ENCODE measurements at places on chromosomes 4 and X.

- DNase-seq, result no peak
Measured at GRCh38 chr4:163367651-163368050, 24.0 kb downstream of the NPY5R start.

- no peak for DNase-seq
Measured at GRCh38 chr4:162234595-162234994, 70.8 kb upstream of the FSTL5 start.

DNA sequence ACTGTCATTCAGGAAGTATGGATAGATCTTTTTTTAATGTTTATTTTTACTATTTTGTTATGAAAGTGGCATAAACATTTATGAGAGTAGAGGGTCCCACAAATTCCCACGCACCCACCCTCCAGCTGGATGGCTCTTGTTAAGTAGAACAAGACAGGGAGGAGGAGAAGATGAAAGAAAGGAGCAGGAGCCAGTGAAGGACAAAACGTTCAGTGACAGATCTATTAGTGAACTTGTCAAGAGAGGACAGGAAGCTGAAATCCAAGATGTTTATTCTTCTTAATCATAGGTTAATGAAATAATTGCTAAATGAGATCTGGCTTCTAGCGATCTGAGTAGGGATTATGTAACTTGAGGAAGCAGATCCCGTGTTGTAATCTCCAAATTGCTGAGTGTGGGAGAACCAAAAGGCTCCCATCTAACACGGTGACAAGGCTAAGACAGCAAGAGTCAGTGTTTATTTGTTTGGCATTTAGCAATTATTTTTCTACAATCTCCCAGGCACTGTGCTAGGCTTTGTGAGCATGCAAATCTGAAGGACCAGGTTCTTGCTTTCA lies 162.5 kb downstream of the SHROOM3 start:
- no peak for DNase-seq

DNA sequence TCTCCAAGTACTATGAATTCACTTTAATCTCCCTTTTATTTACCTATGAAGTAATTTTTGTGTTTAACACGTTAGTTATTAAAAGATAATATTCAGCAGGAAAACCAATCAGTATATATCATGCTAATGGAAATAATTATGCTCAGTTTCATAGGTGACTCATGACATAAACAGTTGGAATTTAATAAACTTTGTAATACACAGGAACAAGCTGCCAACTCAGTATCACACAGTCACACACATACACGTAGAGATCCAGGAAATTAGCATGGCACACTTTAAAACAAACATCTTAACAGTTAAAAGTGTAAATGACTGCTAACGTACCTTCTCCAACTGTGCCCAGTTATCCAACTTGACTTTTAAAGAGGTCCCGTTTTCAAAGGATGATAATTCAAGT lies 2.3 kb downstream of the SPATA4 start:
- DNase-seq, result no peak

- no peak for DNase-seq
Measured at GRCh38 chr4:29467044-29467717, 1253.0 kb upstream of the PCDH7 start.

DNA sequence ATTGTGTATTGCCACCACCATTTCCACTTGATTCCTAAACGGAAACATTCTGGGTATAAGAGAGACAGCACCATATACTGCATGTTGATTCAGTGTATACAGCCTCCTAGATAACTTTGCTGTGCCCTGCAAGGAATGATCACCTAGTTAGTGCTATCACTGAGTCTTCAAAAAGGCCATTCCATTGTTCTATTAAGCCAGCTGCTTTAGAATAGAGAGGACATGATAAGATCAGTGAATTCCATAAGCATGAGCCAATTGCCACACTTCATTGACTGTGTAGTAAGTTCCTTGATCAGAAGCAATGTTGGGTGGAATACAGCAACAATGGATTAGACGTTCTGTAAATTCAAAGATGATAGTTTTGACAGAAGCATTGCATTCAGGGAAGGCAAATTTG lies 1047.3 kb downstream of the PCDH18 start:
- no peak for DNase-seq

- no peak for DNase-seq
Measured at GRCh38 chr4:118388606-118389005, 35.8 kb upstream of the PRSS12 start.

DNA sequence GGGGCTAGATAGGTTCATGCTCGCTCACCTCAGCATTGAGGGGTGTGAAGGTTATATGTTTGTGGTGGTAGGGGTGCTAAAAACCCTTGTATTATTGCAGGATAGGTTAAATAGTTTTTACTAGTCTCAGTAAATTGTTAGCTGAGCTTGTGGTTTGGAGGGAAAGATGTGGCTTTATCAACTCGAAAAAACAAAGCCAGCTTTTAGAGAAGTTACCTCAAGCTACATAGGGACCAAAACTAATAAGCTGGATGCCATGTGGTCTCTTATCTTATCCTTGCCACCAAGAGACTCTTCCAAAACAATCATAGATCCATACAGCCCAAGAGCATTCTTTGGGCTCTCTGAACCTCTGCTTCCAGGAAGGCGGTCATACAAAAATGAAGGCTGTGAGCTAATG lies 29.2 kb downstream of the MSN start:
- DNase-seq, result no peak

- no peak for DNase-seq
Measured at GRCh38 chrX:7318661-7319060, 170.7 kb upstream of the PUDP start.

GRCh38 chr4:162706632-162707031 lies 460.1 kb downstream of the NAF1 start:
- no peak for DNase-seq

DNA sequence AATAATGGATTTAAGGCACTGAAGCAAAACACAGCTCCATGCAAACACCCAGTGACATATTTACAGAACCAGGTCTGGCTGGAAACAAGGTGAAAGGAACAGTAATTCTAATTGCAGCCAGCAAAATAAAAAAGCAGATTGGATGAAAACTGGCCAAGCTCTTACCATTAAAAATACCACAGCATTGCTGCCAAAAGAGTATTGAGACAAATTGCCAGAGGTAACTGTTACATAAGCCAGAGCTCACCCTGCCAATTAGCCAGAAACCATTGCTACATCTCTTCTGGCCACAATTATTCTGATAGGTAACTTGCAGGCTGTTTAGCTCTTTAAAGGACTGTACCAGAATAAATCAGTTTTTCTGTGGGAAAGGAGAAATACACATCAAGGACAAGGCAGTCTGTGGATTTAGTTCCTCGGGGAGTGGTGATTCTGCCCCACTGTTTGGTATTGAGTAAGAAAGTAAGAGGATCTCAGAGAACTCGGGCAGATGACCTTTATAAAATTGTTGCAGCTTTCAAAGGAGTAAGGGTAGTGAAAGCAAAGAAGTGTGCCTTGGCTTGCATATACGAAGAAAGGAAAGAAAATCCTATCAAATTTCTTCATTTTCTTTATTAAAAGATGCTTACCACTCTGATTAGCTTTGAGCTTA lies 369.5 kb downstream of the PPP3CA start:
- DNase-seq, result no peak

DNA sequence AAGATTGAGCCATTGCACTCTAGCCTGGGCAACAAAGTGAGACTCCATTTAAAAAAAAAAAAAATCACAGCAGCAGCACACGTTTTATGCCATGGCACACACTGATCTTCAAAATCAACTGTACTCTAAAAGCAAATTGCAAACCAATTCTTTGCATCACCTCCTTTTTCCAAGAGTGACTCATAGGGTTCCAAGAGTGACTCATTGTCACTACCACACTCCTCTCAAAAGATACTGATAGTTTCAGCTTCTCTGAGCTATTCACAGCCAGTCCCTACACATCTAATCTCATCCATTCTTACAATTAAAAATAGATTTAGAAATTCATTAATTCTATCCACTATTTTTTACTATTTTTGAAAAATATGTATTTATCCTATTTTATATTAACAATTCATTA lies 1494.9 kb upstream of the AGA start:
- DNase-seq, result no peak

DNA sequence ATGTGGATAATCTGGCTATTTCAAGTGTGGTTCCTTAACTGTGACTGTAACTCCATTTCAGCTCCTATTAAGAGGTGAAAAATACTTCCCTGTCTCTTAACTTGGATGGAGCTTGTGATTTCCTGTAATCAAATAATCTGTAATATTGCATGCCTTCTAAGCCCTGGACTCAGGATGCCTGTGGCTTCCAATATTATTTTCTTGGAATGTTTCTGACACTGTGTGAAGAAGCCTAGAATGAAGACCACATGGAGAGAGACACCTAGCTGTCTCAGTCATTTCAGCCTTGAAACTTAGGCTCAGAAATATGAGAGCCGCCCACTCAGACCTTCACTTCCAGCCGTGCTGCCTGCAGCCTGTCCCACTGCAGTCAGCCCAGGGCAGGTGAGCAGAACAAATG lies 544.3 kb downstream of the TRIML1 start:
- DNase-seq, result no peak

GRCh38 chrX:115387327-115387726 lies 97.8 kb downstream of the LUZP4 start:
- DNase-seq, result no peak

DNA sequence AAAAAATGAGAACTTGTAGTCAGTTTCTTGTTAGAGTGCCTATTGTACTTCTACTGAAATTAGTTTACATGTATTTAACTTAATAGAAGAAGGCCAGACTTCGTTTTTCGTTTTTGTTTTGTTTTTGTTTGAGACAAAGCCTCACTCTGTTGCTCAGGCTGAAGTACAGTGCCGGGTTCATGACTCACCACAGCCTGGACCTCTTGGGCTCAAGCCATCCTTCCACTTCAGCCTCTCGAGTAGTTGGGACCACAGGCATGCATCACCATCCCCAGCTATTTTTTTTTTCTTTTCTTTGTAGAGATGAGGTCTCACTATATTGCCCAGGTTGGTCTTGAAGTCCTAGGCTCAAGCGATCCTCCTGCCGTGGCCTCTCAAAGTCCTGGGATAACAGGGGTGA lies 793.9 kb downstream of the ADGRL3 start:
- no peak for DNase-seq

- DNase-seq, result no peak
Measured at GRCh38 chr4:89425023-89425422, 117.4 kb upstream of the GPRIN3 start.

- no peak for DNase-seq
Measured at GRCh38 chrX:144681501-144681900, 565.8 kb upstream of the SPANXN1 start.

DNA sequence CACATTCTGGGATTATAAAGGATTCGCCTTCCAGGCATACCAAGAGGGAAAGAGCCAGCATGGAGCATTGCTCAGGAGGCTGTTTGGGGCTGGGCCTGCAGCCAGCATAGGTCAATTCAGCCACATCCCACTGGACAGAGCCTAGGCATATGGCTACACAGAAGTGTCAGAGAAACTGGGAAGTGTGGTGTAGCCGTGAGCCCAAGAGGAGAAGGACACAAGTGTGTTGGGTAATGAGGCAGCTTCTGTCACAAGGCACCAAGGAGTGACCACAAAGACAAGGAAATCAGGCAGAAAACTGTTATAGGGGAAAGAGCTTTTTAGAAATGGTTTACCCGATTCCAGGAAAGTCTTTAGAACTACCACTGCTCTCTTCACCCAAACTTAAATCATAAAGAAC lies 178.6 kb upstream of the TBL1X start:
- DNase-seq, result no peak

DNA sequence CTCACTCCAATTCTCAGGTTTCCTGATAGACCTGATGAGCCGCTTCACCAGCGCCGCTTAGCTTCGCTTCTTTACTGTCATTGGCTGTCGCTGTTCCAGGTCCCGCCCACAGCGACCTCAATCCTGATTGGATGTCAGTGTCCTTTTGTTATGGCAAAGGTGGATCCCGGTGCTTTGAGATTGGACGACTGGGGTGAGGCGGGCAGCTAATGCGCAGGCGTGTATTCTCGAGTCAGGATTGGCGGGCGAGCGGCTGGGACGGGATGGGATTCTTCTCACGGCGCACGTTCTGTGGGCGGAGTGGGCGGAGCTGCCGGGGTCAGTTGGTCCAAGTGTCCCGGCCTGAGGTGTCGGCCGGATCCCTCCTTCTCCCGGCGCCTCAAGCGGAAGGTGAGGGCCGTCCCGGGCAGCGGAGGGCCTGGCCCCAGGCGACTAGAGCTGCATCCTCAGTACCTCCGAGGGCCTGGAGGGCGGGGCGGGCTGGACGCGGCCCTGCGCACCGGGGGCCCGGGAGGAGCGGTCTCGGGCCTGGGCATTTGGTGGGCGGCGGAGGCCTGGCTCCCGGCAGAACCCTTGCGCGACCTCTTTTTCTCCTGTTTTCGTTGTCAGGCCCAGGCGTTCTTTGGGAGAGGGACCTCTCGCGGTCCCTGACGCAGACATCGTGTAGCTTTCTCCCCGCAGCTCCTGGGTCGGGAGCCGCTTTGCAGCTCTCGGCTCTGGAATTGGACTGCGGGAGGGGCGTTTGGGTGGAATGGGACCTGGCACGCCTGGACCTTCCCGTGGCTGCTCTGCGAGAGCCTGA lies at the start of gene SCOC:
SCOC (plus strand) TSS at position 319 of the 802 bp plus-strand sequence. CDS start 5,525 bp downstream, outside the sequence.
- peak; percentile 87 for DNase-seq

- DNase-seq, result no peak
Measured at GRCh38 chr4:70925418-70925817, 23.2 kb downstream of the MOB1B start.

GRCh38 chr4:57214654-57215411 lies 104.6 kb upstream of the IGFBP7 start:
- no peak for DNase-seq

DNA sequence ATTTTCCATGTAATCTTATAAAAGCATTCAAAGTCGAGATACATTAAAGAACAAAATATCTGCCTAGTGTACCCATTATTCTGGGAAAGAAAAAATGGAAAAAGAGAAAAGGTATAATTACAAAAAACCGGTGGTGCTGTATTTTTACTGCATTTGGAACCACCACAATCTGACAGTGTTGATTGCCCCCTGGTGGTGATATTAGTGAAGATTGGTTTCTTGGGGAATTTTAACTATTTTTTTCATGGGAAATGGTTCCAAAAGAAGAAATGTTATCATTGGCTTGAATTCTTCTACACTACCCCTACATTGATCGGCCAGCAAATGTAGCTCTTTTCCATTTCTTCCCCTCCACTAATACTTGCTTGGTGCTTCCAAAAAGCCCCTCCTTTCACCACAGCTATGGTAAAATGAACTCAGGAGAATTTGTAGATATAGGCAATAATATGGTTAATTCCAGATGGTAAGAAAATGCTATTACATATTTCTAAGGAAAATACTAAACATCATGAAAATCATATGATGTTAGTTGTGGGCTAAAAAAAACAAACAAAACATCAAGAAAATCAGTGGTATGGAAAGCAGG lies 50.0 kb downstream of the COX18 start:
- DNase-seq, result no peak

DNA sequence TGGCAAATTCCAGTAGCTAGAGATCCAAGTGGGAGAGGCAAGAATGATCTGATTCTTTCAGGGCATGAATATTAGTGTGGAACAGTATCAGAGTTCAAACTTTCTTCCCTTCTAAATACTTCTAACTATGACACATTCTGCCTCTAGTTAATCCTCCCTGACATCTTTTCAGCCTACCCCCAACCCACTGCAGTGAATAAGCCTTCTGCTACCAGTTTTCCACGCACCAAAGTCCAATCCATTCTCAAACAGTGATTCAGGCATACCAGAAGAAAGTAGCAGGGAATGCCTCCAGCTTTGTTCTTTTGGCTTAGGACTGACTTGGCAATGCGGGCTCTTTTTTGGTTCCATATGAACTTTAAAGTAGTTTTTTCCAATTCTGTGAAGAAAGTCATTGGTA lies 155.4 kb upstream of the FTHL17 start:
- DNase-seq, result no peak

GRCh38 chr4:41590591-41590990 lies 52.6 kb downstream of the LIMCH1 start:
- DNase-seq, result no peak

- DNase-seq, result no peak
Measured at GRCh38 chrX:149909324-149910177, 19.8 kb upstream of the HSFX4 start.

Measured in NCI-H187 treated with DMSO at 0.1 percent for 48 hours (cell line).